ENCODE measurements at places on chromosomes 11 and 22.

DNA sequence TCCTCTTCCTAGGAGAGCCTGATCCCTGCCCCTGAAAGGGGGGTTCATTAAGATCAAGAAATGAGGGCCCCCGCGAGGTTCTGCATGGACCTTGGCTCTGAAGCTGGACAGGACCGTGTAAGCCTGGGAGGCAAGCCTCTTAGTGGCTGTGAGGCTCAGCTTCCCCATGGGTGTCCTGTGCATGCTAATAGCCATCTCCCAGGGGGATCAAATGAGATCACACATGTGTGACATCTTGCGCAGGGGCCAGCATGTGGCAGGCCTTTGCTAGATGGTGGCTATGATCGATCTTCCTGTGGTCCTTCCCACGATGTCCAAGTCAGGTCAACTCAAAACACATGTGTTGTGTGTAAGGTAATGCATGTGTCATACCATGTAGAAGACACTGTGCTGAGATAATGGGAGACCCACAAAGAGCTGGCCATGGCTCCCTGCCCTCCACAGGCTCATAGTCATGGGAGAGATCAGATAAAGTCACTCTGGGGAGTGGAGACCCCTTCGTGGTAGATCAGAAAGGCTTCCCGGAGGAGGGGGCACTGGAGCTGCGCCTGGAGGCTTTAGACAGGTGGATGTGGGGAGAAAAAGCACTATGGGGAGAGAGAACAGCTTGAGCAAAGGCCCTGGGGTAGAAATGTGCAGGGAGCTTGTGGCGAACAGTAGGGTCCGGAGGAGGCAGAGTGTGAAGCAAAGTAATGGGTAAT is 3.7 kb downstream of the RAC2 start:
- no peak for DNase-seq

GRCh38 chr11:88354912-88355311 is 17.4 kb upstream of the CTSC start:
- no peak for DNase-seq

- DNase-seq, result no peak
Observed at GRCh38 chr11:111797145-111797581, 31.0 kb upstream of the PPP2R1B start.

DNA sequence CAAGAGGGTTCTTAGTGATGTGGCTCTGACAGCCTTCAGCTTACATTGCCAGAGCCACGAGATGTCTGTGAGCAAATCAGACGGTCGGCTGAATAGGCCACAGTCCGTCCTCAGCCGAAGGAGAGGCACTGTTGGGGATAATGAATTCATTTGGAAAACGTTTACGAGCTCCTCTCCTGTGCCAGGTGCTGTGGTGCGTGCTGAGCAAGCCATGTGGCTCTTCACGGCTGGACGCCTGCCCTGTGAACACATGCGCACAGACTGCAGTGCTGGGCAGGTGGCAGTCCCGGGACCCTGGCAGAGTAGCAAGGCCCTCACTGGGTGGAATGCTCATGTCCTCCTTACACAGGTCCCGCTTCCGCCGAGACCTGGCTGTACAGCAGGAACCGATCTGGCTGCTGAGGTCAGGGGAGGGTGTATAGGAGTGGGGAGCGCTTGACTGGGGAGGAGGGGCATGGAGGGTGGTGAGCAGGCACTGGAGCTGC is 6.8 kb downstream of the TBC1D22A start:
- no peak for DNase-seq

DNA sequence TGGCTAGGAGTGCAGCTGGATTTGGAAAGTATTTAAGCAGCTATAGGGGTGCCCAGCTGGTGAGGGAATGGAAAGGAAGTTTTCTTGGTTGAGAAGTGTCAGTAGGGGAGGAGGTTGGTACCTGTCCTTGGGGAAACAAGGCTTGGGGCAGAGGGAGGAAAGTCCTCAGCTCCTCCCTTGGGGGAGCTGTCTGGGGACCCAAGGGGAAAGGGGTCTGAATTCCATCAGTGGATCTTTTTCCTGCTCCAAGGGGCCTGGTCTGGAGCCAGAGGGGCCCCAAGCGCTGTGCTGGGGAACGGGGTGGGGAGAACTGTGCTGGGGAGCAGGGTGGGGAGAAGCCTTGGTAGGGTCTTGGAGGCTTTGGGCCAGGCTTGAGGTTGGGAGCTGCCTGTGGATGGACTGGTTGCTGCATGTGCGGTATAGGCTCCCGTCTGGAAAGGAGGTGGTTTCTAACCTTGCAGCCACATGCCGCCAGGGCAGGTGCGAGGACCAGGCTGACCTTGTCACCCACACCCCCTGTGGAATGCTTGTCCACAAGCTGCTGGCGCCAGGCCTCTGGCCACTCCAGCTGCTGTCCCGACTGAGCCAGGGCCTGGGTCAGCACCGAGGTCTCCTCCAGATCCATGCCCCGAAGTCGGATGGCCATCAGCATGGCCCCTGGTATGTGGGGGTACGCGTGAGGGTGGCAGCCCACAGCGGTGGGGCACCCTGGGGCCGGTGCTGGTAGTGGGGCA is 963 bp downstream of the TYMP start:
- no peak for DNase-seq

- peak; percentile 58 for DNase-seq
Observed at GRCh38 chr22:37623075-37624016, 14.7 kb downstream of the GGA1 start.

Data from activated CD4-positive, alpha-beta T cell treated with anti-CD3 and anti-CD28 coated beads, Interleukin-2, amount 50 U/mL, for 24 hours (primary cell).